ENCODE measurements at places on chromosomes 1 and 21. TPM values are rescaled to one million over a fixed set of nuclear protein-coding genes. Genes with fewer than 3 reads are reported as not detected.
A peak's percentile ranks its signal among the peaks of the same experiment; 100 is the strongest.

The SPRR2B gene
- not detected for total RNA-seq

DNA sequence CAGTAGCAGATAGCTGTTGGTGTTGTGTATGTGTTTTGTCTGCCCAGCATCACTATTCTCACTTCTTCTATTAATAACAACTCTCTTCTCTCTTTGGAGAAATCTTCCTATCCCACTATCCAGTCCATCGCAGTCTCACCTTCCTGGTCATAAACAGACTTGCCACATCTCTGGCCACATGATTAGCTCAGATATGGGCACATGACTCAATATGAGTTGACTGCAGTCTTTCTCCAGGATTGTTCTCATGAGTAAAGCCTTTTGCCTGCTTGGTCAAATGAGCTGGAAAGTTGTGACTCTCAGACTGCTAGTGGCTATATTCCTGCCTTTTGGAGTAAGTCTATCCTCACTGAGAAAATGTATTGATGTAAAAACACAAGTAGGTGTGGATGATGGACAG is 32.9 kb upstream of the TADA1 start:
- no peak for DNase-seq

DNA sequence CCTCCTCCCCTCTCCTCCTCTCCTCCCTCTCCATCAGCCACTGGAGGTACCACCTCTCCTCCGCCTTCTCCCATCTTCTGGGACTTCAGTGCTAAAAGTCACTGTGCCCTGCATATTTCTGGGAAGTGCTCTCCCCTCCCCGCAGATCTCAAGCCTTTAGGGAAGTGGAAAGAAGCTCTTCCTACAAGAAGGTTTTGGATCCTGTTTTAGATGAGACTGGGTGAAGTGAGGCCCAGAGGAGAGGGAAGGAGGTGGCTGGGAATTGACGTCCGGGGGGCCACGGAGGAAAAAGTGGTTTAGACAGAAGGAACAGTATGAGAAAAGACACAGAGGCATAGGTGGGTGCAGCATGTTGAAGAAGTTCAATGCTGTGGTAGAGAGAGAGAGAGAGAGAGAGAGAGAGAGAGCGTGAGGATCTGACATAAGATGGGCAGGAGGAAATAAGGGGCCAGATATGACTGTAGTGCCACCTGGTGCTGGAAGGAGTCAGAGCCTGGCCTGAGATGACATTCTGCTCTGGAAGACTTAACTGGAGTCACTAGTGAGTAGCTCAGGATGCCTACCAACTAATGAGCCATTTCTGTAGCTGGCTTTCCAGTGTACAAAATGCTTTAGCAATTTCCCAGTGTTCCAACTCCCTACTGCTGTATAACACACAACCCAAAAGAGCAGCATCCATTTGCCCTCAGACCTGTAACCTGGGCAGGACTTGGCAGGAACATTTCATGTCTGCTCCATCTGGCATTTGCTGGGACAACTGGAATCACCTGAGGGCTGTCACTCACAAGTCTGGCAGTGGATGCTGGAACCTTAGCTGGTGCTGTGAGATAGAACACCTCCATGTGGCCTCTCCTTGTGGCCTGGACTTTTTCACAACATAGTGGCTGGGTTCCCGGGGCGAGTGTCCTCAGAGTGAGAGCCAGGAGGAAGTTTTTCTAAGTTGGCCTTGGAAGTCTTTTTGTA is 16.6 kb upstream of the ZSCAN20 start:
- DNase-seq = peak; percentile 79

The KHDC4 gene
- 14.9 TPM for total RNA-seq

The COL24A1 gene
- total RNA-seq = 0.91 TPM

Data from H4 (cell line).